ENCODE measurements at places on chromosomes 2 and 18.

- no peak for DNase-seq
Observed at GRCh38 chr2:221572821-221573429, 821 bp upstream of the EPHA4 start.

GRCh38 chr18:79735071-79735980 lies 55.7 kb downstream of the CTDP1 start:
- DNase-seq = no peak

DNA sequence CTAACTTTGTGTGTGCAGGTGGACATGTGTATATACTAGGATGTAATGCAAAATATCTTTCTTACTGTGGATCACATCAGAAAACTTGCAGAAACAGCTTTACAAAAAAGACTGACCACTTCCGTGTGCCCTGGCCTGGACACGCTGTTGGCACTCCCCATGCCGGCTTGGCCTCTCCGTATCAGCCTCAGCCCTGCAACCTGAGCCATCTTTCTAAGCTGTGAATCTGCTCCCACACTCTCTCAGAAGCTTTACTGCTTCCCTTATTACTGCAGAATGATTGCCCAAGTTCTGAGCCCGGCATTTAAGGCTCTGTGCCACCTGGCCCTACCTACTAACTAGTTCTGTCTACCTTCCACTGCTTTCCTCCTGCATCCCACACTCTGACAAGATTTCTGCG lies 37.8 kb downstream of the MYO7B start:
- DNase-seq = peak; percentile 28

- no peak for DNase-seq
Observed at GRCh38 chr2:63926815-63927214, 85.1 kb downstream of the UGP2 start.

DNA sequence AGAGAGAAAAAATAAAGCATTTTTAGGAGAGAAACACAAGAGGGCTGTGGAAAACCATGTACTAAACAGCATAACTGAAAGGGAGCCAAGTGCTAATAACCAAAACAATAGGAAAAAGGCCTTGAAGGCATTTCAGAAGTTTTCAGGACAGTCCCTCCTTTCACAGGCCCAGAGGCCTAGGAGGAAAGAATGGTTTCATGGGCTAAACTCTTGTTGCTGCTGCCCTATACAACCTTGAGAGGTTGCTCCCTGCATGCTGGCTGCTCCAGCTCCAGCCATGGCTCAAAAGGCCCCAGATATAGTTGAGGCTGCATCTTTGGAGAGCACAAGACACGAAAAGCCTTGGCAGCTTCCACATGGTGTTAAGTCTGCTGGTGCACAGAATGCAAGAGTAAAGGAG lies 267.4 kb upstream of the LRP1B start:
- DNase-seq = no peak

GRCh38 chr2:46136481-46136880 lies 160.7 kb upstream of the EPAS1 start:
- DNase-seq = no peak

GRCh38 chr2:76516861-76517573 lies 806.3 kb upstream of the GCFC2 start:
- DNase-seq = no peak

GRCh38 chr2:108034843-108035242 lies 48.5 kb downstream of the SLC5A7 start:
- no peak for DNase-seq

- DNase-seq = no peak
Observed at GRCh38 chr2:233049194-233049761, 10.9 kb upstream of the INPP5D start.

- no peak for DNase-seq
Observed at GRCh38 chr2:47735136-47735869, 47.6 kb upstream of the MSH6 start.

DNA sequence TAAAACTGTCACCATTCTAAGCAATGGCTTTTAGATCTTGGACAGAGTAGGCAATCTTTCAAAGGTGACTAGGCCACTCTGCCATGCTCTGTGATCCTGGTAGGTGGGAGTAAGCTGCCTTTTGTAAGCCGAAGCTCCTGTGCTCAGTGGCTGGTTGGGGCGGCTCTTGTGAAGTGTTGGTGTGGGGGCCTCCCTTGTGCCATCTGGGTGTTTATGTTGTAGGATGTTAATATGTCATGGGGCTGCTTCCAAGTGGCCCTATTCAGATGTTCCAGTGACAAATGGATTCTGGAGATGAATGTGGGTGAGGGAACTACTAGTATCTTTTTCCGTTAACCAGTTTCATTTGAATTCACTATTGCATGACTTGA lies 116.8 kb upstream of the SPRED2 start:
- DNase-seq = no peak

- DNase-seq = no peak
Observed at GRCh38 chr18:62867534-62867933, 152.2 kb downstream of the PHLPP1 start.

GRCh38 chr2:100105678-100106054 lies 36.7 kb downstream of the AFF3 start:
- no peak for DNase-seq

- DNase-seq = peak; percentile 58
Observed at GRCh38 chr2:15941481-15941850, 1.1 kb downstream of the MYCN start.

DNA sequence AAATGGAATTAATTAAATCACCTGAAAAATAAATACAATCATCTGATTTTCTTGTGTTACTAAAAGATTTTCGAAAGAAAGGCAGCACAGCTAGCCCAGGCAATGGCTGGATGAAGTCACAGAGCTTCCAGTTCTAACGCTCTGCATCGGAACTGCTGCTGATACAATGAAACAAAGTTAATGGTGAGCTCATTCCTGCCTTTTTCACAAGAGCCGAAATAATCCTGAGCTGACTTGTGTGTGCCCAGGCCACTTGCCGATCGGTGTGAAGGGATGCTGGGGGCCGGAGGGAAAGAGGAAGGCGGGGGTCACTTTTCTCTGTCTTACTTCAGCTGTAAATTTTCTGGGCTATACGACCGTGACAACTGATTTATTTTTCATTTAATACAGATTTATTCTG lies 149.5 kb downstream of the INO80D start:
- no peak for DNase-seq

GRCh38 chr2:216044883-216045486 lies 31.6 kb upstream of the MREG start:
- no peak for DNase-seq

DNA sequence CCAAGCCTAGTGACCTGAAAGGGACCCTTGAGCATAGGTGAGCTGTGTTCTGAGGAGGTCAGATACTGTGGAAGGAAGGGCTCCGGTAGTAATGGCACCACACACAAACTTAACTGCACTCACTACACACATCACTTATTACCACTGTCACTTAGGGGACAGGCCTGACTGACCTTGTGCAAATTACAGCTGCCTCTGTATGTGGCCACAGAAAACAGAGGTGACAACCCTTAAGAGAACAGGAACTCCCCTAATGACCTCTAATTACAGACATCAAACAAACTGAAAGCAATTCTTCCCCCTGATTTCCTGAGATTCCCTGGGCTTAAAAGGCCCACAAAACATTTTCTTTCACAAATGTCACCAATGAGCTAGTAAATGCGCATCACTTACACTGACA lies 360.6 kb downstream of the RND3 start:
- no peak for DNase-seq

GRCh38 chr2:72750977-72751639 lies 74.7 kb downstream of the EXOC6B start:
- no peak for DNase-seq

DNA sequence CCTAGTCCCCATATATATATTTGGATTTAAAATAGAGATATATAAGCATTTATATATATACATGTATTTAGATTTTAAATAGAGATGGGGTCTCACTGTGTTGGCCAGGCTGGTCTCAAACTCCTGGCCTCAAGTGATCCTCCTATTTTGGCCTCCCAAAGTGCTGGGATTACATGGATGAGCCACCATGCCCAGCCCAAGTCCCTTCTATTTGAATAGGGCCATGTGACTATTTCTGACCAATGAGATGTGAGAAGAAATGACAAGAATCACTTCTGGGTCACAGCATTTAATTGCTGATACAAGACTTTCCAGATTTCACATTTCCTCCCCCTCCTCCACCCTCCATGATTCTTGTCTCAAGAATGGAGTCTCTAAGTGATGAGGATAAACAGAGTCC lies 6.4 kb upstream of the RBM43 start:
- no peak for DNase-seq

- no peak for DNase-seq
Observed at GRCh38 chr2:100182494-100183361, 40.3 kb upstream of the AFF3 start.

DNA sequence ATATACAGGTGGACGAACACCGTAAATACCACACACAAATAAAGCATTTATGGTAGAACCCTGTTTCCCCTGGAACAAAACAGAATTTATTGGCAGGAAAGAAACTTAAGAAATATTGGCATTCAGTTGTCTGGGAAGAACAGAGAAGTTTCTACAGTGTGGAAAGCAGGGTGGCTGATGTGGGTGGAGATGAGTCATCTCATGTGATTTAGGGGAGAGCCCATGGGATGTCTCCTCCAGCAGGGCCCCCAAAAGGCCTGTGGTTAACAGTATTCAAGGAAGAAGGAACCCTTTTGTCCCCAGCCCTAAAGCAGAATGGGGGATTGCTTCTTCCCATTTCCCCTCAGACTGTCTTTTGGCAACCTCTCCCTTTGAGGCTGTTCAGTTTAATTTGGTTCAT lies 24.2 kb downstream of the SIX3 start:
- no peak for DNase-seq

DNA sequence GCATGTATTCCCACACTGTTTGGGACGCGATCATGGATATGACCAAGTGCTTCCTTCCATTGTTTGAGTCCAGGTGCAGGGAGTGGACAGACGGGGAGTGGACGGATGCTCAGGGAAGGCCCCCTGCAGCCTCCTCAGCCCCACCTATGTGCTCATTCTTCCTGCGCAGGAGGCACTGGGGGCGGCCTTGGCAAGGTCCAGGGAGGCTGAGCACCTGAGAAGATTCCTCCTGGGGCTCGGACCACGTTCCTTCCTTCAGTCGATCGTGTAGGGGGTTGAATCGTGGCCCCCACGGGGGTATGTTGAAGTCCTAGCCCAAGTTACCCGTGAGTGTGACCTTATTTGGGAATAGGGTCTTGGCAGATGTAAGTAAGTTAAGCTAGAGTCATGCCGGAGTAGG lies 60.4 kb downstream of the ASB1 start:
- DNase-seq = peak; percentile 47

DNA sequence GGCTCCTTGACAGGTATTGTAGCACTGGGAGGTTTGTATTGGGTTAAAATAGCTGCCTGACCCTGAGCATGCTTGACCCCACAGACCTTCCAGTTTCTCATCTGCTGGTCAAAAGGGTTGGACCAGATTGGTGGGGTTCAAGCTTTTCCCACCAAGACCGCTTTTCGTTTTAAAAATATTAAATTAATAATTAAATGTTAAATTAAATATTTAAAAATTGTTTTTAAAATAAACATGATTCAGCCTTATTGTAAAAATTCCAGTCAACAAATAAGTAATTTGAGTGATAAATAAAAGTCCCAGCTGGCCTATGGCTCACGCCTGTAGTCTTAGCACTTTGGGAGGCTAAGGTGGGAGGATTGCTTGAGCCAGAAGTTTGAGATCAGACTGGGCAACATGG lies 36.6 kb upstream of the MCFD2 start:
- DNase-seq = no peak

DNA sequence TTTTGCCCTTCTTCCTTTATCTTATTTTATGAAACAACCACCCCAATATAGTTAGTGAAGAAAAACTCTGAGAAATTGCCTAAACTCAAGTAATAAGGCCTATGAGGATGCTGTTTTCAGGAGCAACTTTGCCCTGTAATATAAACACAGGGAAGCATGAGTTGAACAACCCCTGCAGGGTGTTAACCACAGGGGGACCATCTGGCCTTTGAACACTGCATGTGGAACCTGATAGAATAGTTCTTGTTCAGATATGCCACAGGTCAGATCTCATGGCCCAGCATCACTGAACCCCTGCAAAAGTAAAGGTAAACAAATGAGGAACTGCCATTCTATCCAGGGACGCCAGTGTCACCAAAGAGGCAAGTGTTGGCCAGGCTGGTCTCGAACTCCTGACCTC lies 82.6 kb downstream of the MAPK4 start:
- DNase-seq = no peak

DNA sequence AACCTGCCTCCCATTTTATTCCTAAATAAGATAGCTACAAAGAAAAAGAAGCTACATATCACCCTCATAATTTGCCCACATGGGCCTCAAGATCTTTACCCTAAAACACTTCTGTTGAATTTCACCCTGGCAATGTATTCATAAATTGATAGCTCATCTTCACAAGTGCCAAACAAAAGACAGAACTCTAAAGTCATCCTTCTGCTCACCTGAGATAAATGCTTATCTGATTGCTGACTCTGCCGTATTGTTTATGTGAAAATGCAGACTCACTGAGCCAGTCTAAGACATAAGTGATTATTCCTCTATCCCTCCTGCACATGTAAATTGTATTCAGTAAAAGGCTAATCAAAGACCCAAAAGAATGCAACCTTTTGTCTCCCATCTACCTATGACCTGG lies 2.0 kb downstream of the RDH14 start:
- no peak for DNase-seq

- peak; percentile 17 for DNase-seq
Observed at GRCh38 chr18:79355433-79356335, 40.0 kb upstream of the NFATC1 start.

GRCh38 chr2:105391058-105391627 lies 7.7 kb downstream of the FHL2 start:
- no peak for DNase-seq

GRCh38 chr2:71880846-71881610 lies 266.6 kb downstream of the CYP26B1 start:
- DNase-seq = no peak

- no peak for DNase-seq
Observed at GRCh38 chr18:4405965-4406364, 49.1 kb downstream of the DLGAP1 start.

GRCh38 chr2:101902169-101902568 lies 89.6 kb upstream of the IL1R2 start:
- no peak for DNase-seq

GRCh38 chr2:58098254-58099095 lies 51.9 kb downstream of the VRK2 start:
- no peak for DNase-seq

GRCh38 chr18:32771169-32771751 lies 1.6 kb downstream of the KLHL14 start:
- DNase-seq = no peak

- no peak for DNase-seq
Observed at GRCh38 chr2:113233593-113234550, 44.8 kb downstream of the PAX8 start.

DNA sequence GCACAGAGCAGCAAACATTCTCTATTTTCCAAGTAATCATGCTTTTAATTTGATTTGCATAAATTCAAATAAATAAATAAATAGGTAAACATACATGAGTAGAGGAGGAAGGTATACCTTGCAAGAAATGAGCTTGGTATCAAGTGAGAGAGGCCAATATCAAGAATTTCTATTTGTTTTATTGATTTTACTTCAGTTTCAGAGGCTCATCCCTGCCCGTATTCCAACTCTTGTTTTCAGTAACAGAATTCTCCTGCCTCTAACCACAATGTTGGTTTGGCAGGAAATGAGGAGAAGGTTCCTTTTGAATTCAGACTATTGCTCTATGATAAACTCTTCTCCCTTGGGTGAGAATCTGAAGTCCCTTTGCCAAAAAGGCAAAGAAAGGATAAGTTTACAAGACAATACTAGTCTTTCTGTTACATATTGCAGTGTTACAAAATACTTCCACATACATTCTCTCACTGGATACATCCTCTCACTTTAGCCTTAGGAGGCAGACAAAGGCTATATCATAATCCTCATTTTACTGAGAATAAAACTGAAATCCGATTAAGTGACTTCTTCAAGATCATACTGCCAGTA lies 68.3 kb upstream of the ZNF397 start:
- no peak for DNase-seq
